Activated CD8-positive, alpha-beta memory T cell treated with anti-CD3 and anti-CD28 coated beads for 1 hour (primary cell): ENCODE measurements at places on chromosomes 7 and 10.

- no peak for DNase-seq
Observed at GRCh38 chr7:132359743-132360142, 216.5 kb downstream of the PLXNA4 start.

GRCh38 chr10:106913348-106913747, 251.2 kb downstream of the SORCS1 start:
- no peak for DNase-seq

DNA sequence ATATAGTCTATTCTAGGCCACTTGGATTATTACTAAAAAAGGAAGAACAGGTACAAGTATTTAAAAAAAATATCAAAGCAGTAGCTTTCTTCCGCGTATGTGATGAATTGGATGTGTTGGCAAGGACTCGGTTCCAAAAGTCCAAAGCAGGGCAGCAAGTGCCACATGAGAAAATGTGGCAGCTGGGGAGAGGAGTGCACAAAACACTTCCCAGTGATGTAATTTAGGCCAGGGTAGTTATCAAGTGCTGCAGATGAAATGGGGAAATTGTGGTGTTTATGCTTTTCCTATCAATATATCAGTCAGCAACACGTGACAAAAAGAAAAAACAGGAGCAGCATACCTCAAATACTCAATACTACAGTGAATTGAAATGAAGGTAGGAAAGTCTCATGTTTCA, 7.0 kb downstream of the RHOBTB1 start:
- DNase-seq: no peak

DNA sequence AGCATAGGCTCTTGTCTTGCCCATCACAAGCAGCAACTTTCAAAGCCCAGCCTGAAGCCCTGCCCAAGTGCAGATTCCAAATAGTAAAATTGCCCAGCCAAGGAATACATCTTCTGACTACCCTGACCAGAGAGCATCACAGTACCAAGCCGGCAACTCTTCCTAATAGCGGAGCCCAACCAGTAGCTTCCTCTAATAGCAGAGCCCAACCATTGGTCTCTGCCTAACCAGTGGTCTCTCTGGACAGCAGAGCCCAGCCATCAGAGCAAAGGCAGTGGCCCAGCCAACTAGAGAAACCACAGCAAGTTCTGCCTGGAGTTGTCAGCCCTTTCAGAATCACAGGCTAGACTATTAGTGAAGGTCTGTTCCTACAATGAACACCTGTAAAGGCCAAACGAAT, 285.6 kb downstream of the HGF start:
- no peak for DNase-seq

DNA sequence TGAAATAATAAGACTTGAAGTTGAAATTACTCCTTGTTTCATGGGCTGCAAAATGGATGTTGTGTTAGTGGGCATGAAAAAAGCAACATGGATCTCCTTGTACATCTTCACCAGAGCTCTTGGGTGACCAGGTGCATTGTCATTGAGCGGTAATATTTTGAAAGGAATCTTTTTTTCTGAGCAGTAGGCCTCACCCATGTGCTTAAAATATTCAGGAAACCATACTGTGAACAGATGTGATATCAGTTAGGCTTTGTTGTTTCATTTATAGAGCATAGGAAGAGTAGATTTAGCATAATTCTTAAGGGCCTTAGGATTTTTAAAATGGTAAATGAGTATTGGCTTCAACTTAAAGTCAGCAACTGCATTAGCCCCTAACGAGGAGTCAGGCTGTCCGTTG, 15.3 kb downstream of the STAG3 start:
- no peak for DNase-seq

DNA sequence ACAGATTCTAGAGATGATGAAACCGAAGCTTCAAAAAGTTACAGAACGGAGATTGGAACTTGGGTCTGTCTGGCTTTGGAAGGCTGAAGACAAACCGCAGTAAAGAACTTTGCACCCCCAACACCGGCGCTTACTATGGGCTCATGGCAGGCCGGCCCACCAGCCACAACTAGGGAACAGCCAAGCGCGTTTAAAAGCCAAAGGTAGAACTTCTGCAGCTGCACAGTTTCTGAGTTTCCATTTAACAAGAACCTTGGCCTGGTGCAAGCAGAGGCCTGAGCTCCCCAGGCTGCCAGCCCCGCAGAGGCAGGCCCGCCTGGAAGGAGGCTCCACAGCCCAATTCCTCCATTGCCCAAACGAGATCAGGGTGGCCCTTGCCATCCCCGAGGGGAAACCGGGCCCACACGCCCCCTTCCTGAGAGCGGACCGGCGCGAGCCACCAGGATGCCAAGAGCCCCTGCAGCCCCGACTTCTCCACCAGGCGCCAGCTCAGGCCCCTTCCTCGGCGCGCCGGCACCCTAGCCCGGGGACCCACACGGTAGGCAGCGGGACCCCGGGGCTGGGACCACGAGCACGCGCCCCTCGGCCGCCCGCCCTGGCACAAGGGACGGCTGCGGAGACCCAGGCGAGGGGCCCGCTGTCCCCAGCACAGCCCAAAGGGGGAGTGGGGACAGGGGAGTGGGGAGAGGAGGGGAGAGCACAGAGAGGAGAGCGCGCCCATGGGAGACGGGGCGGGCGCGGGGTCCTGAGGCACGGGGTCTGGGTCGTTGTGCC, 566 bp downstream of the MAD1L1 start:
- DNase-seq: no peak

DNA sequence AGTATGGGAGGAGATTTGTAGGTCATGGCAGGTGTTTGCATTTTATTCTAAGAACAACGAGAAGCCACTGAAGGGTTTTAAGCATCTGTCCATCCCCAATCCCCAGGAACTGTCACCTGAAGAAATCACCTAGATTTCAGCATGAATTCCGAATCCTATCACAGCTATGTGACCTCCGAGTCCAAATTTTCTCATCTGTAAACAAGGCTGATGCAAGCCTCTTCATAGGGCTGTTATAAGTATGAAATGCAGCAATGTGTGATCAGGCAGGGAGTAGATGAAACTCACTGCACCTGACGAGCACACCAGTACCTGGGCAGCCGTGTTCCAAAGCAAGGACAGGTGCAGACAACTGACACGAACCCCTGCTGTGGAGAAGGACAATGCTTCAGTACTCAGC, 14.0 kb downstream of the HABP2 start:
- no peak for DNase-seq

GRCh38 chr10:90775351-90776028, 82.3 kb downstream of the HTR7 start:
- DNase-seq: no peak

GRCh38 chr10:71725998-71726579, 6.5 kb upstream of the C10orf105 start:
- no peak for DNase-seq

- DNase-seq: no peak
Observed at GRCh38 chr7:24501009-24501408, 72.2 kb upstream of the PALS2 start.

DNA sequence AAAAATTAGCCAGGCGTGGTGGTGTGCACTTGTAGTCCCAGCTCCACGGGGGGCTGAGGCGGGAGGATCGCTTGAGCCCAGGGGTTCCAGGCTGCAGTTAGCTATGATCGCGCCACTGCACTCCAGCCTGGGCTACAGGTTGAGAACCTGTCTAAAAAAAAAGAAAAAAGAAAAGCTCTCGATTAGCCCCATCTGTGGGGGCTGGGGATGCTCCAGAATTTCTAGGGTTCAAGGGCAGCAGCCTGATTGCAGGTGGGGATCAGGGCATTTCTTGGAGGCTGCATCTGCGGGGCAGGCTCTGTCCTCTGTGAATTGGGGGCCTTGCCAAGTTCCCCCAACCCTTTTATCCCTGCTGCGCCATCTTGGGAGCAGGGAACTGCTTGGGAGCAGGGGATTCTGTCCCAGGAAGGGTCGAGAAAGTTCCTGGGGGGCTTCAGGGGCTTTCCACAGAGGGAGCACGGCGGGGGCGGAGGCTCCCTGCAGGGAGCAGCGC, 651 bp upstream of the ARPC1A start:
- DNase-seq: no peak

DNA sequence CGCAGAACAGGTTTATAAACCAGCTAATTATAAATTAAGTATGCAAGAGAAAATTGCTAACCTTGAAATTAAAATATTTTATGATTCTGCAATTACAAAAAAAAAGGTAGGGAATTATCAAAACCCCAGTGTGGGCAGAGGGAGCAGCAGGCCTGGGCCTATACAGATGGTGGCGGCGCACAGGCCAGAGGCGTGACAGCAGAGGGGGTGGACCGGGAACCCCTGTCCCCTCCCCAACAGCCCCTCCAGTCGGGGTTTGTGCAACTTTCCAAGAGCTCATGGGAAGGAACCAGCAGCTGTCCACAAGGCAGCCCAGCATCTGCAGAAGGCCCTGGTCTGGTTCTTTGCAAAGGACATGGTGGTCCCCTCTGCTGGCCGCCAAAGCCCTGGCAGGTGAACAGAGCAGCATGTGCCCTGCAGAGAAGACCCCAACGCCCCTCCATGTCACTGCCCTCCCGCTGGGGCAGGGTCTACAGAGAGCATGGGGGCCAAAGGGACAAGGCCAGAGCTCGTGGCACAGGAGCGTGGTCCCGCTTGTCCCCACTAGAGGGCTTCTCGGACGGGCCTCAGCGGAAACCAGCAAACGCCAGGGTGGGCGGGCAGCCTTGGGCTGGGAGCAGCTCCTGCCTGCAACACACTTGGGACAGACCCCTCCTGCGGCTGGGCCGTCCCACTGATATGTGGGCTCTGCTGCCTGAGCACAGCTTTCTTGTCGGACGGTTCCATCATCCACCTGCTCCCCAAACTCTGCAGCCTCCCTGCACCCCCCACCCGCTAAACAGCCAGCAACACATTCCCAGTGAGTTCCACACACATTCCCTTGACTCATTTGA, 75.1 kb downstream of the EBF3 start:
- DNase-seq: no peak

GRCh38 chr10:13317474-13317873, 17.6 kb upstream of the PHYH start:
- DNase-seq: no peak
